Muscle of back (tissue), 13 donors: ENCODE measurements at places on chromosomes 12 and 14. TPM values are rescaled to one million over a fixed set of nuclear protein-coding genes. Genes with fewer than 3 reads are reported as not detected.

GRCh38 chr12:29234552-29234951 lies 85.5 kb downstream of the FAR2 start:
- no peak for DNase-seq

DNA sequence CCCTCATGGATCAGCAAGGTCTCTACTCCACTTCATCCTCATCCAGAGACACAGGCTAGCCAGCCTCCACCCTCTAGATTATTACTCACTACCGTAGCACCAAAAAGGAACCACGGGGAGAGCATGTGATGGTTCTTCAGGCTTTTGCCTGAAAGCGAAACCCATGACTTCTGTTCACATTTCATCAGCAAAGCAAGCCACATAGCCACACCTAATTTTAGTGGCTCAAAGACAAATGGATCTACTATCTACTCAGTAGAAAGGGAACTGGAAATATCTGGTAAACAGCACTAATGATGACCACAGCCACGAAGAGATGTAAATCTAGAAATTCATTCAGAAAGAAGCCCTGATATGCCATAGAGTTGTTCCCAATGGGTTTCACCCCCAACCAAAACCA lies 51.4 kb downstream of the VCPKMT start:
- DNase-seq = peak; percentile 43

- peak; percentile 48 for DNase-seq
Measured at GRCh38 chr12:57138526-57139272, 8.7 kb downstream of the LRP1-AS start.

GRCh38 chr14:69050240-69051184 lies 71.4 kb upstream of the ACTN1 start:
- peak; percentile 21 for DNase-seq

DNA sequence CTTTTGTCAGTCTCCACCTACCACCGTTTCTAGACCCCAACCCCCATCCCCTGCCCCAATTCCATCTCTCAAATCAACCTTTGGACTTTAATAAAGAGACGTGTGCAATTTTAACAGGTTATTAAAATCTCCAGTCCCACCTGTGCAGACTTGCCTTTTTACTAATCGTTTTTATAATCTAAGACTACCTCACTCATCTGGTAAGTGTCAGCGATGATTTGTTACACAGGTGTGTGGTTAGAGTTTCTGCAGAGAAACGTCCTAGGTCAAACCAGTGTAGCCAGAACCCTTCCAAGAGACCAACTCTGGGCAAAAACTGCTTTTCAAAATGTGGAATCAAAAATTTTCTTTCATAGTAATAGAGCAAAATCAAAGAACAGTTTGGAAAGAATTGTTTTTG lies 60.4 kb upstream of the PELI2 start:
- no peak for DNase-seq

GRCh38 chr12:4918950-4919660 lies 9.4 kb downstream of the KCNA1 start:
- DNase-seq = peak; percentile 22

DNA sequence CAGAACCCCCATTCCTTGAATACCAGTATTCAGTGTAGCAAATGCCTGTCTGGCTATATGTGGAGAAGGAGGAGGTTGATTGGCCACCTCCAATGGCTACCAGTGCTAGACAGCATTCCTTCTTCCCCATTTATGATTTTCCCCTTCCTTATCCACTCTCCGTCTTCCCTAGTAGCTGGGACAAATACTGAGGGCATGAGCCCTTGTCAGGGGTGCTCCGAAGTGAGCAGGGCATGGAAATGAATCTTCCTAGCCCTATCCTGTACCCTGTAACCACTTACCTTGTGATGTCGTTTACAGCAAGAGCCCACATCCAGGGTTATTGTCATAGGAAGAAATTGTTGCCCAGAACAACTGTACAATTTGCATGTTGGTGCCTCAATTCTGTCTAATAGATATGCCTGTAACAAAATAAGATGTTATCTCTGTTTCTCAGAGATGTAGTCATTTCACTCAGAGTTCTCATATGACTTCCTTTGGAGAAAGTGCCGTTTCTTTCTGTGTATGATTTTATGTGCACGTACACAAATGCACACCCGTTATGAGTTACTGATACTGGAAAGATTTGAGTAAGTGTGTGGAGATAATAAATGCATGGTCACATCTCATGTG lies 423.7 kb downstream of the EGLN3 start:
- no peak for DNase-seq

DNA sequence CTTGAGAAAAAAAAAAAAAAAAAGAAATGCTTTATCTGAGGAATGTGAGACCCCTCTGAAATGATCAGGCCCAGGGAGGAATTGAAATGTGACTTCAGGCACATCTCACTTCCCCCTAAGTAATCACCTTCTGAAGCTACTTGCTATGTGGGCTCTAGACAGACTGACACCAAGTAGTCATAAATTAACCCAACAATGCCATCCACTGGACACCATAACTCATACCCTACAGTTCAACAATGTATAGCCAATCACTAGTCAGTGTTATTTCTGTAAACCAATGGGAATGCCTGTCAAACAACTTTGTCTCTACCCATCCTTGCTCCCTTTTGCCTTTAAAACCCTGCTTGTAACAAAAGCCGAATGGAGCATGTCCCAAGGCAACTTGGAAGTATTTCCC lies 182.7 kb upstream of the TMPO start:
- no peak for DNase-seq

DNA sequence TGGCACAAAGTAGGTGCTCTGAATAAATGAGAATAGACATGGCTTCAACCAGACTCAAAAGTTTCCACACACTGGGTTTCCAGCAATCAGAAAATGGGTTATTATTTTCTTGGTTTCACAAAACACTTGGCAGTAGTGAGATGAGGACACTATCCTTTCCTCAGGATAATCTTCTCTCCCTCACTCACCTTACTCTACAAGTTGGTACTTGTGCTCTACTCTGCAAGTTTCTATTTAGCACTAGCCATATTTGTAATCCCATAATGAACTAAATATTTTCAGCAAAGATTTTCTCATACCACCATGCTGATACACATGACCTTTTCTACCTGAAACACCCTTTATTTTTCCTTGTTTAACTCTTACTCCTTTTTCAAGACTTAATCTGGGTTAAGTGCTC lies 137.7 kb downstream of the FOXA1 start:
- DNase-seq = no peak

DNA sequence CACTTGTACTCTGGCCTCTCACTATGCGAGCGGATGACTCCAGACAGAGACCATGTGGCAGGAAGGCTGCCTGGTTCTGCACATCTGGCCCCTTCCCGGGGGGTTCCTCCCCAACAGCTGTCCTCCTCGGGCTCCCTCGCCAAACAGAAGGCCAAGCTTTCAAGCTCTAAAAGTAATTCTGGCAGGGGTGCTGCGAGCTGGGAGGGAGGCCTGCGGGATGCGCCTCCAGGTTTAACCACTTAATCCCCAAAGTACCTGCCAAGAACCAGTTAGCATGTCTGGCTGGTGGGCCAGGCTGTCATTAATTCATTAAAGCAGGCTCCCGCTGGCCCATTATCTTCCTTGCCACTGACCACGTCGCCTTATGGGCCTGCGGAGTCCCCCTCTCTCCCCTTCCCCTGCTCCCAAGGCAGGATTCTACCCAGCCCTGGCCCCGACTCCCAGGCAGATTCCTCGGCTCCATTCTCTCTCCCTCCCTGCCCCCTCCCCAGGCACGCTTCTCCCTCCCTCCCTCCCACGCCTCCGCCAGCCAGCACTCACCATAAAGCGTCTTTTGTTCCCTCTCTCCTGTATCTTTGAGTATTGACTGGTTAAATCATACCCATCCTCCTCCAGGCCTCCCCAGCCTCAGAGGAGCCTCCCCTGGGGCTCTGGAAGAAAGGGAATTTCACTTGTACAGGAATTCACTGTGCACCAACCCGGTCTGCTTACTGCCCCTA lies 4.9 kb downstream of the HRK start:
- DNase-seq = peak; percentile 91

OVCH1 gene
- 0.28 TPM for polyA plus RNA-seq

SDR9C7 gene
- polyA plus RNA-seq = 0.23 TPM

ANHX gene
- not detected for polyA plus RNA-seq

AJUBA gene
- polyA plus RNA-seq = 39.9 TPM
